ENCODE measurements at places on chromosomes 3 and 15.

- no peaks in the 10 kb centered on the region for H3K36me3 ChIP-seq
- no peak overlapping the region for H3K4me3 ChIP-seq
- DNase-seq = no peak
- H3K4me1 ChIP-seq = peaks cover 16% of the 10 kb centered on the region
Measured at GRCh38 chr3:134378384-134378783, 4.1 kb upstream of the AMOTL2 start.

DNA sequence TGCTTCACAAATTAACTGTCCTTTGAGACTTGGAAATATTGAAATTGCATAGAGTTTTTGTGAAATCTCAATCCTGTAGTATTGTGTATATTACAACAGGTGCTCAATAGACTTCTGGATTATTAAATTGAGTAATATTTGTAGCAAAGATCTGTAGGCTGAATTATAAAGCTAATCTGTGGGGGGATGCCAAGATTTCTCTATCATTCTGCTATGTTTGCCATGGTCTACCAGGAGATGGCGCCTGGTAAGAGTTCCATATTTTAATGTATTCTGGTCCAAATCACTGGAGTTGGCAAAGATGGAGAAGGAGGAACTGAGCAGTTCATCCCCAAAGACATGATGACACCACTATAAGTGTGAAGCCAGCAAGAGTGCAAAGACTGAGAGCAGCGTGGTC lies 340.9 kb upstream of the TPRG1 start:
- no peak overlapping the region for H3K27ac ChIP-seq
- H3K4me3 ChIP-seq = no peak overlapping the region
- H3K4me1 ChIP-seq = peaks cover 3% of the 10 kb centered on the region

DNA sequence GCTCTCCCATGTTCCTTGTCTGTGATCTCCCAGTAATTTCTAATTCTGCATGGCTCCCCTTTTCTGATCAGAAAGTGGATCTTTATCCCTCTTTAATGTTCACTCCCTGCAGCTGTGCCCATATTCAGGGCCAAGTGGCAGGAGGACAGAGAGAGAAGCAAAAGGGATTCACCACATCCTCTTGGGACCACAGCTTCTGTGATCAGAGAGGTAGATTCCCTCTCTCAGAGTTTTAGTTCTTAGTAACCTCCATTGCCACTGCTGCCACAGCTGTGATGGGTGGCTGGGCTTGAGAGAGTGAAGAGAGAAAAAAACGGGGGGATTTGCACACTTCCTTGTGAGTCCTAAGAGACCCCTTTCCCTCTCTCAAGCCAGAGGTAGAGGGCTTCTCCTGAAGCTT lies 49.2 kb downstream of the GLCE start:
- H3K4me1 ChIP-seq = no peaks in the 10 kb centered on the region
- H3K4me3 ChIP-seq = no peak overlapping the region
- no peaks in the 10 kb centered on the region for H3K36me3 ChIP-seq
- H3K27me3 ChIP-seq = no peaks in the 10 kb centered on the region
- DNase-seq = no peak

GRCh38 chr3:113736548-113737089 lies 9.4 kb downstream of the NAA50 start:
- peaks cover 5% of the 10 kb centered on the region for H3K4me1 ChIP-seq
- no peak for DNase-seq
- H3K4me3 ChIP-seq = no peak overlapping the region
- H3K36me3 ChIP-seq = peaks cover 3% of the 10 kb centered on the region
- no peaks in the 10 kb centered on the region for H3K27me3 ChIP-seq

DNA sequence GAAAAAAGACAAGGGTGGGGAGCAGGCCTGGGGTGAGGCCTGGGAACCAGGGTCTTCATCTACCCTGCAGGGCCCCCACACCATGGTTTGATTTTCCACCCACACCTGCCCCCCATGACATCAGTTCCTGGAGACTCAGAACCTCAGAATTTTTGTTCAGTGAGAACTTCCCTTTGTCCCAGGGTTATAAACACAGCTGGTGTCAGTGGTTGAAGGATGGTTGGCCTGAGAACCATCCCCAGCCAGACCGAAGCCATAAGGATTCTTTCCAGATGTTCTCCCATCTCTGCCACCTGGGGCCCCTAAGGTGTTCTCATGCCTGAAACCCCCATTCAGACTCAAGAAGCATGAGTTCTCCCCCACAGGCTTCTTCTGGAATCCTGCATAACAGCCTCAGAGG lies 16.6 kb downstream of the CCDC33 start:
- no peaks in the 10 kb centered on the region for H3K27me3 ChIP-seq
- H3K4me1 ChIP-seq = no peaks in the 10 kb centered on the region
- no peaks in the 10 kb centered on the region for H3K36me3 ChIP-seq
- H3K4me3 ChIP-seq = no peak overlapping the region
- DNase-seq = no peak

DNA sequence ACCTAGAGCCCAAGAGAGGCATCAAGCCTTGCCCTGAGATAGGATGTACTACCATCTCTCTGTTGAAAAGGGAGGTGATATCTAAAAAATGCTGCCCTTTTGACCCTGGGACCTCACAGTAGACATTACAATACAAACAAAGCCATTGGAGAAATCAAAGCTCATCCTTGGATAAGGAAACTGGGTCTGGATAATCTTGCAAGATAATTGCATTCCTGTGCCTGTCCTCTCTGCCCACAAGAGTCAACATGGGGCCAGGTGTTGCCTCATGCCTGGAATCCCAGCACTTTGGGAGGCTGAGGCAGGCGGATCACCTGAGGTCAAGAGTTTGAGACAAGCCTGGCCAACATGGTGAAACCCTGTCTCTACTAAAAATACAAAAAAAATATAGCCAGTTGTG lies 57.3 kb upstream of the DLG1 start:
- no peak for DNase-seq
- no peak overlapping the region for H3K27ac ChIP-seq
- no peak overlapping the region for H3K4me3 ChIP-seq
- no peaks in the 10 kb centered on the region for H3K4me1 ChIP-seq
- no peaks in the 10 kb centered on the region for H3K27me3 ChIP-seq

DNA sequence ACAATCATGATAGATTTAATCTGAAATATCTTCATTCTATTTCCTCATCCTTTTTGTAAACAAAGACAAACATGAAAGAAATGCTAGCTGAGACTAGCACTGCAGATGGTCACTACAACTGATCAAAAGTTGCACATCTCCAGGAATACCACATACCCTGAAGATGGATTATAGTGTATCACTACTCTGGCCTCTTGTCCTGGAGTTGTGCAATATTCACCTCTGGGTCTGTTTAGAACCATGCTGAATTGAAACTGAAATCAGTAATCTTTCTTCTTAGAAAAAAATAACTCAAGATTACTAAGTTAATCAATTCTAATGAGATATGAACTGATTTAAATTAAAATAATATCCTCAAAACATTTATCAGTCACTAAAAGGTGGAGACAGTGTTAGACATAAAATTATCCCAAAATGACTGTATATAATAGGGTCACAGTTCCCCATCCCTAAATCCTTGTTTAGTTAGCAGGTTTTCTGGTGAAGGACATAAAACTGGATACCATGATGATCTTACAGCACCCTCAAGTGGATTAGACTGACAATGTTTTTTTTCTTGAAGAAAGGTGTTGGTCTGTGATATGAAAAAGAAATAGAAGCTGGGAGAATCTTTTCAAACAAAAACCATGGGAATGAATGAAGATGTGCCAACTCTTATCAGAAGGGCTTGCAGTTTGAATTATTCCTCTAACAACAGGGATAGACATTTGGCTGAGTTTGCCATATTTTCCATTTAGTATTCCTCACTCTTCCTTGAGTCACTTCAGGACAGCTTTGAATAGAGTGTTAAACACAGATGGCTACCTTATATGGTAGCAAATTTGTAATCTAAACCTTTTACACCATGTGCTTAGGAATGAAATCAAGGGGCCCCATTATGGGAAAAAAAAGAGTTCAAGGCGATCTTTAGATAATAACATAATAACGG lies 7.1 kb upstream of the TTC14 start:
- H3K4me1 ChIP-seq = no peaks in the 10 kb centered on the region
- H3K27ac ChIP-seq = no peak overlapping the region
- H3K4me3 ChIP-seq = no peak overlapping the region
